B cell (primary cell): ENCODE measurements at places on chromosomes 3 and 15.

DNA sequence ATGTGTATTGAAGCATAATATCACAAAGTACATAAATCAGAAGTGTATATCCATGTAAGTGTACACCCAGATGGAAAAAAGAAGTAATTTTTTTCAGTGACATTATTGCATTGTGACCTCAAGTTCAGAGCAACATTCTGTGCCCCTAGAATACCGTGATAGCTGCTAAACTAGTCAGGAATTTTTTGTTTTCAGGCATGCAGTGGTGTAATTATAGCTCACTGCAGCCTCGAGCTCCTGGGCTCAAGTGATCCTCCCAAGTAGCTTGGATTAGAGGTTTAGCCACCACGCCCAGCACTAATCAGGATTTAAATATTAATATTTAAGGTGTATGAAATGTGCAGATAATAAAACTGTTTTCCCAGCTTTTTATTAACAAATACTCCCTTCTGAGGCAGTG, 25.5 kb downstream of the SEC62 start:
- no peak for DNase-seq

DNA sequence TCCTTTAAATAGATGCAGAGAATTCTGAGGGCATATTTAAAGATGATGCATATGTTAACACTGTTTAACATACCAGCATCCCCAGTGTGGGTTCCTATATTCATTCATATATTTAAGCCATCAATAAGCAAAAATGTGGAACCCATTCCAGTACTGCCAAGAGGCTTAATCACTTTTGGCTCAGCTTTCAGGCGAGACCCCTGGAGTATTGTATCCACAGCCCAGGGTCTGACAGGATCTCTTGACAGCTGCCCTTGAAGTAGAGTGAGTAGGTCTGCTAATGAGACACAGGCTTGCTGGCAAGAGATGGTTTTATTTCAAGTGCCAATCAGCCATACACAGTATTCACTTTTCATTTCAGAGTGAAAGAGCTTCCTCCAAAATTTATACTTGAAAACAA, 367.3 kb downstream of the OCA2 start:
- no peak for DNase-seq

DNA sequence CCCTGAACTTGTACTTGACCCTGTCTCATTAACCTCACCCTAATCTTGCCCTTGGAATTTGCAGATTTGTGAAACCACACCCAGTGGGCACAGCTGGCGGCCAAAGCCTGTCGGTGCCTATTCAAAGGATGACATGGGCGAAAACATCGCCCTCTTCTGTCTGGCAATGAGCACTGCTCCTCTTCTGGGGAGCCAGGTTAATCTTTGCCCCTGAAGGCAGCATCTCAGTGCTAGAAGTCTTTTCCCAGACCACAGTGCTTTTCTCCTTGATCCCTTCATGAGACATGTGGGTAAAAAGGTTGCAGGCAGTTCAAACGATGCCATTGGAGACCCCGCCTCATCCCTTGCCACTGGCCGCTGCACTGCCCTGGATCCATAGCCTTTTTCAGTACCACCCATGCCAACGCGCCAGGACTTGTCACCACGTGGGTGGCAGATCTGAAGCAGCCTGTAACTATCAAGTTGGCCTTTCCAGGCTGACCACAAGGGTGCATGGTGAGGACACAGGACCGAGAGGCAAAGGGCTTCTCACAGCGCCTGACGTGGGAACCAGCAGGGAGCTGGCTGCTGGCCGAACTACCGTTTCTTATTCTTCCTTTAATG, 6.5 kb upstream of the DNASE1L3 start:
- peak; percentile 84 for DNase-seq

- no peak for DNase-seq
Measured at GRCh38 chr3:31442755-31443154, 90.0 kb upstream of the STT3B start.

- no peak for DNase-seq
Measured at GRCh38 chr3:43214616-43215015, 71.7 kb upstream of the SNRK start.

- DNase-seq, result no peak
Measured at GRCh38 chr15:90035840-90036230, 34.7 kb downstream of the ZNF710 start.

- DNase-seq, result no peak
Measured at GRCh38 chr3:181909241-181909640, 197.5 kb downstream of the SOX2 start.

DNA sequence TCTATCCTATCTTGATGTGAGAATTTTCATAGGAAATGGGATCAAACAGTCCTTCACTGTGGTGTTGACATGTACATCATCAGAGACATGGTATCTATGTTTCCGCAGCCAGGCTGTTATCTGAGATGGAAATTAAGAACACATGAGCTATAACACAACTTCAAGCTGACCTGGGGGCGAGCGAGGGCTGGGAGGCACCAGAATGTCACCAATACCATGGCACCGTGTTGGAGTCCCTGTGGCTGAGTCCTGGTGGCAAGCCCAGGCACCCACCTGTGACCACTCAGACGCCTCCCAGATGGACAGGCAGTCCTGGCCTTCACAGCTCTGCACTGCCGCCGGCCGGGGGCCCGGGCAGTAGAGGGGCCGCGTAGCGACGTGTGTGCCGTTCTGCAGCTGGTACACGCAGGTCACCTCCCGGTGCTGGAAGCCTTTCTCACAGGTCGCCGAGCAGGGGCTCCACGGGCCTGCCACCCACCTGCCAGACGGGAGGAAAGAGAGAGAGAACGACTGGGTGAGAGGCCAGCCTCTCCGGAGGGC, 263.9 kb upstream of the LYSMD4 start:
- no peak for DNase-seq

- DNase-seq, result no peak
Measured at GRCh38 chr3:179867961-179868360, 168.8 kb downstream of the PEX5L start.

DNA sequence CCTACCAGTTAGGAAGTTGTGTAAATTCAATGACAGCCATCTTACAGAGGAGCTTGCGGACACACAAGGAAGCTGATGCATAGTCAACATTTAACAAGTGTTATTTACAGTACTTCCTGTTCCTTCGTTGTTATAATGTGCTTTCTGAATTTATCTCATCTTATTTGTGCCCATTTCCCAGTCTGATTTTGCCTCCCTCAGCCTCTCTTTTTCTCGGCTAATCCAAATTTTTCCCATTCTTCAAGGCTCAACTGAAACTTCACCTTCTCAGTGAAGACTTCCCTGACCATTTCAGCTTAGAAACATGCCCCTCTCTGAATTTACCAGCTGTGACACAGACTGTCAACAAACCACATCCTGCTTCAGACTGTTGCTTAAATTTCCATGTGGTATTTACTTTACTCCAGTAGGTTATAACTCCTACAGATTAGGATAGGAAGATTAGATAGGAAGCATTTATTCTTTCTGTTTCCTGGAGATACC, 55.7 kb upstream of the CP start:
- DNase-seq, result peak; percentile 34

DNA sequence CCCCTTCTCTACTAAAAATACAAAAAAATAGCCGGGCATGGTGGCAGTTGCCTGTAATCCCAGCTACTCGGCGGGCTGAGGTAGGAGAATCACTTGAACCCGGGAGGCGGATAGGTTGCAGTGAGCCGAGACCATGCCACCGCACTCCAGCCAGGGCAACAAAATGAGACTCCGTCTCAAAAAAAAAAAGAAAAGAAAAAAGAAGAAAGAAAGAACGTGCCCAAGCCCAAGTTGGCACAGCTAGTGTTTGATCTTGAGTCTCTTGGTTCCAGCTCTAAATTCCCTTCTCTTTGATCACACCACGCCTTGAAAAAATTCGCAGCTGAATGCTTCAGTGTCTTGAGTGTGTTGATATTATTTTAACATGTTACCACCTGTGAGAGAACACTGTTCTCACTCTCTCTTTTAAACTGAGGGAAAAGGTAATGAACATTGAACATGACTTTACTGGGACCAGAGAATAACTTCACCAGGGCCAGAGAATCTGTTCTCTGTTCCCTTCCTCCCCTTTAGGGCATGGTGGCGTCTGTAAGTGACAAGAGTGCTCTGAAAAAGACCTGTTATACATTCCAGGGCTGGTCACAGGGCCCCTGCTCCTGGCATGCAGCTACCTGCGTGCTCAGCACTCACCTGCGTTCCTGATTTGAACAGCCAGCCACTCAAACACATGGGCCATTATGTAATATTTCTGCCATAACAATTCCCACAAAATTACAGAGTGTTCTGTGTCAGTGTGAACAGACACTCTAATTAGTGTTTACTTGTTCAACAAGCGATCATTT, 19.0 kb downstream of the SLCO3A1 start:
- no peak for DNase-seq

- no peak for DNase-seq
Measured at GRCh38 chr3:37680401-37680800, 181.3 kb upstream of the CTDSPL start.

GRCh38 chr3:12132881-12133280, 25.8 kb downstream of the TIMP4 start:
- DNase-seq, result no peak

DNA sequence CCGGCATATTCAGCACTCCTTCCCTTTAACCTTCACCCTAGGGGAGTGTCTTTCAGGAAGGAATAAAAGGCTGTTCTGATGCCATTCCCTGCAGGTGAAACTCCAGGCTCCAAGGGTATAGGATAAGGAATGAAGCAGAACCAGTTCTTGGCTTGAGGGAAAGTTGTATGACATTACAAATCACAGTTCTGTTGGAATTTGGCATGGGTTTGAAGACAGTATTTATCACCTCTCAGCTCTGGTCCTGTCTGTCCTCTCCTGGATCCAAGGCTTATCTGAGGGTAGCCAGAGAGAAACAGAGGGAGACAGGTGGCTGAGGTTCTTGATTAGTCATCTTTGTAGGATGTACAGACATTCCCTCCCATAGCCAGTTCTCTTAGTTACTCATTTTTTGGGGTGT, 37.1 kb downstream of the RAB11A start:
- no peak for DNase-seq

- no peak for DNase-seq
Measured at GRCh38 chr3:16114429-16114828, 60.1 kb upstream of the GALNT15 start.

- no peak for DNase-seq
Measured at GRCh38 chr3:189121092-189121491, 50.7 kb upstream of the TPRG1 start.

- peak; percentile 62 for DNase-seq
Measured at GRCh38 chr15:90482124-90483011, 47.4 kb upstream of the CRTC3 start.

DNA sequence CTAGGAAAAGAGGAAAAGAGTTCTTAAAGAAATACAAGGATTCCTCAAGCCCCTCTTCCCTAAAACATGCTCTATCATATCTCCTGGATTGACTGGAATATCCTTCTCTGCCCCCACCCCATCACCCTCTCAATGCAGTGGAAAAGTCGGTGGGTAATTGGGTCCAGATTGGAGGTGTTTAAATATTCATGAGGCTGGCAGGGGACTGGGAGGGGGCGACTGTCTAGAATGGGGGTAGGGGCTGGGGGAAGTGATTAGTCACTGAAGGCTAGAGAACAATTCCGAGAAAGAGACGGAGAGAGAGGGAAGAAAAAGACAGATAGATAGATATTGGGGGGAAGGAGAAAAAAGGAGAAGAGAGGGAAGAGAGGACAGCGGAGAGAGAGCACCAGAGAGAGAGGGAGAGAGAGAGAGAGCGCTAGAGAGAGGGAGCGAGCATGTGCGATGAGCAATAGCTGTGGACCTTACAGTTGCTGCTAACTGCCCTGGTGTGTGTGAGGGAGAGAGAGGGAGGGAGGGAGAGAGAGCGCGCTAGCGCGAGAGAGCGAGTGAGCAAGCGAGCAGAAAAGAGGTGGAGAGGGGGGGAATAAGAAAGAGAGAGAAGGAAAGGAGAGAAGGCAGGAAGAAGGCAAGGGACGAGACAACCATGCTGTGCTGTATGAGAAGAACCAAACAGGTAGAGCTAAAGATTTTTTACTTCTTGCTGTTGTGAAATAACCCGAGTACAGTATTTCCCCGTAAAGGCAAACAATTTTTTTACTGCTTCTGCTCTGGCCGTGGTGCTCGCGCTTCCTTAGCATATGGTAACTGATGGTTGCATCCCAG, at the start of gene GAP43:
Gene GAP43 (plus strand): TSS at position 467 of the 825 bp plus-strand sequence. CDS start 180 bp downstream, at position 647.
- DNase-seq, result peak; percentile 16

DNA sequence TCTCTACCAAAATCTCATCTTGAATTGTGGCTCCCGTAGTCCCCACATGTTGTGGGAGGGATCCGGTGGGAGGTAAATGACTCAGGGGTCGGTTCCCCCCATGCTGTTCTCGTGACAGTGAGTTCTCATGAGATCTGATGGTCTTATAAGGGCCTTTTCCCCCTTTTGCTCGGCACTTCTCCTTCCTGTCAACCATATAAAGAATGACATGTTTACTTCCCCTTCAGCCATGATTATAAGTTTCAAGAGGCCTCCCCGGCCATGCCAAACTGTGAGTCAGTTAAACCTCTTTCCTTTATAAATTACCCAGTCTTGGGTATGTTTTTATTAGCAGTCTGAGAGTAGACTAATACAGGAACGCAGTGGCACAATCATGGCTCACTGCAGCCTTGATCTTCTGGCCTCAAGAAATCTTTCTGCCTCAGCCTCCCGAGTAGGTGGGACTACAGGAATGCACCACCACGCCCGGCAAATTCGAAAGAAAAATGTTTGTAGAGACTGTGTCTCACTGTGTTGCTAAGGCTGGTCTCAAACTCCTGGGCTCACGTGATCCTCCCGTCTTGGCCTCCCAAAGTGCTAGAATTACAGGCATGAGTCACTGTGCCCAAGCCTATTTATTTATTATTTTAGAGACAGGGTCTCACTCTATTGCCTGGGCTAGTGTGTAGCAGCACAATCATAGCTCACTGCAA, 101.0 kb downstream of the ATP10A start:
- DNase-seq, result no peak

GRCh38 chr3:72260588-72260910, 475.6 kb upstream of the PROK2 start:
- DNase-seq, result no peak

- no peak for DNase-seq
Measured at GRCh38 chr15:63083044-63083443, 38.6 kb upstream of the LACTB start.

DNA sequence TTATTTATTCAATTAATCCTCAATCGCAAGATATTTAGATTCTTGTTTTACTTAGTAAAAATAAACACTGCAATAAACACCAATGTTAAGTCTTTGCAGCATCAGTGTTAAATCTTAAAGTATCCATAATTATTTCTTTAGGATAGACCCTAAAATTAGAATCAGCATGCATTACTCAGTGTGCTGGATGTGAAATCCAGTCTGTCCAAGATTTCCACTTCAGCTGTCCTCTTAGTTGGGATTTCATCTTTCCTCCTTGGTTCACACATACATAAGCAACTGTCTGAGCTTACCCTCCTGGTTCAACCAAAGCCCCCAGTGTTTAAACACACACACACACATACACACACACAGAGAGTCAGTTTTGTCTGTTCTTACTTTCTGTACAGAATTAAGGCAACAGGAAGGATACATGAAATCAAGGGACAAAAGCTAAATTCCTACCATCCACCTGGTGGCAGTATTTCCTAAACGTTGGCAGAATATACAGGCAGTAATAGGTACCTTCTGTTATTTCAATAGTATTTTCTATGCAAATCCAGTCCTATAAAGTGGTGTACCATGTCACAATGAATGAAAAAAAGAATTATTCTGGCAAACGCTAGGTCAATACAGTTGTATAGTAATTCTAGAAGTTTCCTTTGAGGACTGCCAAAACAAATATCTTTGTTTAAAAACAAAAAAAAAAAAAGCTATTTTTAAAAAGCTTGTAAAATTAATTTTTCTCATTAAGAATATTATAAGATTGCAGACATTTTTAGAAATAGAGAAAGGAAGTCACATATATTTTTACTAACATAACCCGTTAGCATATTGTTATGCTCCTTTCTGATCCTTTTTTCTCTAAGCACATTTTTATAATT, 27.3 kb upstream of the DMXL2 start:
- DNase-seq, result peak; percentile 80
